ENCODE measurements at places on chromosomes 5 and 9.

DNA sequence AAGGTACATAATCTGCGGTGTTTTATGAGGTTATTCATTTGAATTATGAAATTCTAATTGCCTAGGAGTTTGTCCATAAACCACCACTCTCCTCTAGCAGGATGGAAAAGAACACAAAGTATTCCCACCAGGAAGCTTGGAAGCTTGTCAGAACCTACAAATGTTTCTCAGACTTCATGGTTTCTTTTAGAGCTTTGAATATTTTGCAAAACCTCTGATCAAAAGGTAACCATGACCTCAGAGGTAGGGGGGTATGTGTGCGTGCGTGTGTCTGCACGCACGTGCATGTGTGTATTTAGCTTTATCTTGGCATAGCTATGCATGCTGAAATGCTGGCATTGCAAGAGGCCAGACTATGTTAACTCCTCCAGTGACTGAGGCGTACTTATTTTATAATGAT is 847.0 kb downstream of the TLE1 start:
- no peak for DNase-seq

DNA sequence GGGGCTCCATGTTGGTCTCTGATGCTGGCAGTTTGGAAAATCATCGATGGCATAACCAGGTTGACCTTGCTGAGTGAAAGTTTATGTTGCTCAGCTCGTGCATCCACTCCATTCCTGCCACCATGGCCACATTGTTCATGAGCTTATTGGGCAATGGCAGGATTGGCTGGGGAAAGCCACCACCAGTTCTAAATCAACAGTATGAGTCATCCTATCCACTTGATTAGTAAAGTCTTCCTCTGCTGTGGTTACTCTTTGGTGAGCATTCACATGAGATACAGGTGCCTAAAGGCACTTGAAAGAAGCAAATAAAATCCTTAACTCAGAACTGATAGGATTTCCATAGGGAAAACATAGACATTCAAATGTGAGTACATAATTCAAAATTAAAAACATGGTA is 131.8 kb upstream of the FBN2 start:
- no peak for DNase-seq

DNA sequence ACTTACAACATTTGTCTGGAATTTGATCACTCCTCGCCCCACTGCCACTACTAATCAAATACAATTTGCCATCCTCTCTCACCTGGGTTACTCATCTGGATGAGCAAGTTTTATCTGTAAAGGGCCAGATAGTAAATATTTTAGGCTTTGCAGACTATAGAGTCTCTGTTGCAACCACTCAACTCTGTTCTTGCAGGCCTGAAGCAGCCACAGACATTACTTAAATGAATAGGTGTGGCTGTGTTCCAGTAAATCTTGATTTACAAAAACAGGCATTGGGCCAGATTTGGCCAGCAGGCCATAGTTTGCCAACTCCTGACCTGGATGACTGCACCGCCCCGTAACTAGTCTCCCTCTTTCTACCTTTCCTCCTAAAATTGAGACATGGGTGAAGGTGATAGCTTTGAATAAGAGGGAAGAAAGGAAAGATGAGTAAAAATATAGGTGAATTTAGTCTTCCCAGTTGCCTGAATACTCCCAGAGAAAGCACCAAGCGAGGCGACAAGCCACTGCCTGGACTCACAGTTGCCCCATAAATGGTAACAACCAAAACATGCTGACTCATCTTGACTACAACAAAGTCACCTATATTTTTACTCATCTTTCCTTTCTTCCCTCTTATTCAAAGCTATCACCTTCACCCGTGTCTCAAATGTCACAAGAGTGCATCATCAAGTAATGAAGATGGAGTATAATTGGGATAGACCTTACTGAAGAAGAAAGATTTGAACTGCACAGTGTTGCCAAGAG is 32.5 kb upstream of the SCAMP1 start:
- DNase-seq, result no peak

GRCh38 chr5:130975299-130975698 is 189.8 kb downstream of the HINT1 start:
- DNase-seq, result no peak

DNA sequence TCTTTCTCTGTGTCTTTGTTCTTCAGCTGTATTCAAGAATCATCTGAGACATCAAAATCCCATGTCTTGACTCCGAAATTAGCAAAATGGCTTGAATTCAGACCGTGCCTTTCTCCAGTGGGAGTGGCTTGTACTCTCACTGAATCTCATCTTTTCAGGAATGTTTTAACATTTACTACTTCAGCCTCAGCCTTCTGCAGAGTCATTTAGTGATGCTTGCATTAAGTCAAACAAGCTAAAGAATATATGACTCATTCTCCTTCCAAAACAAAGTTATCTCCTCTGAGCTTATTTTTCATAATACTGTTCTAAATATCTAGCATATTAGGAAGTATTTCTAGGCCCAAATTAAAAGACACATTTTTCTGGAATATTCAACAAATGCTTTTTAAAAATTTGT is 205.3 kb downstream of the CDH10 start:
- no peak for DNase-seq

DNA sequence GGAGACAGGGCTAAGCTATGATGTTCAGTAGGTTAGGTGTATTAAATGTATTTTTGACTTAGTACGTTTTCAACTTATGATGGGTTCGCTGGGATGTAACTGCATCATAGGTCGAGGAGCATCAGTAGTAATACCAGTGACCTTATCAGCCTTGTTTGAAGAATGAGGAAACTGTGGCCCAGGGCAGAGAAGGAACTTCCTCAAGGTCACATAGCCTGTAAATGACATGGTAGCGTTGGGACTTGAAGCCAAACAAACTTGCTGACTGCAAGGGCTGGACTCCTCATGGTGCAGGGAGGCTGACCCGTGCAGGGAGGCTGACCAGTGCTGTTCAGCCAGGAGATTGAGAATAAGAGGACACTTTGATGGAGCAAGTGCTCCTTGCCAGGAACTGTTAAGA is 21.3 kb upstream of the PTPN3 start:
- DNase-seq, result no peak

DNA sequence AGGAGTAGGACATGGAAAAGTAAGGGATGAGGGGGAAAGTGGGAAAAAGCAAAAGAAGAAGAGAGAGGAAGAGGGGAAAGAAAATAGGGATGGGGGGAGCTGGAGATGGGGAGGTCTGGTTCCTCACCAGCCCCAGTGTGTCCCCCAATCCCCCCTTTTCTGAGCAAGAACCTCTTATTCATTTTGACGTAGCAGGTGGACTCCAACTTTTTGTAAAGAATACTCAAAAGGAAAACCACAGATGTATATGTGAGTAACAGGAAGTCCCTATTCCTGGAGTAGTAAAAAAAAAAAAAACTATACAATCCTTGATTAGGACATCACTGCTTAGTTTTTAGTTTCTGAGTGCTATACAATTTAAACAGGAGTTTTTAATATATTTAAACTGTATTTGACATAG is 3.9 kb upstream of the CFAP95 start:
- DNase-seq, result no peak

DNA sequence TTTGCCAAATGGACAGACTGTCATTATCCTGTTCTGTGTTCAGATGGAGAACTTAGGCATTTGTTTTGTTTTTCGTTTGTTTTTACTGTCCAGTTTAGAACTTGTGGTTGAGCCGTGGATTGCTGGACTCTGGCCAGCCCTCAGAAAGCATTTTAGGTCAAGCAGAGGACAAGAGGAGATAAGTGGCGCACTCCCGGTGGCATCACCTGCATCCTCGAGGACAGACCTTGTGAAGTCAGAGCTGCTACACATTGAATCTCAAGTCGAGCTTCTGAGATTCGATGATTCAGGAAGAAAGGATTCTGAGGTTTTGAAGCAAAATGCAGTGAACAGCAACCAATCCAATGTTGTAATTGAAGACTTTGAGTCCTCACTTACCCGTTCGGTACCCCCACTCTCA is 8.9 kb downstream of the MTRR start:
- DNase-seq, result no peak

- DNase-seq, result no peak
These were observed 365.2 kb upstream of the MPDZ start for GRCh38 chr9:13644675-13645074.

All from activated naive CD4-positive, alpha-beta T cell treated with anti-CD3 and anti-CD28 coated beads, Interleukin-2, amount 50 U/mL, for 72 hours (primary cell).